ENCODE measurements at places on chromosomes 1 and 21. TPM values are rescaled to one million over a fixed set of nuclear protein-coding genes. Genes with fewer than 3 reads are reported as not detected.

DNA sequence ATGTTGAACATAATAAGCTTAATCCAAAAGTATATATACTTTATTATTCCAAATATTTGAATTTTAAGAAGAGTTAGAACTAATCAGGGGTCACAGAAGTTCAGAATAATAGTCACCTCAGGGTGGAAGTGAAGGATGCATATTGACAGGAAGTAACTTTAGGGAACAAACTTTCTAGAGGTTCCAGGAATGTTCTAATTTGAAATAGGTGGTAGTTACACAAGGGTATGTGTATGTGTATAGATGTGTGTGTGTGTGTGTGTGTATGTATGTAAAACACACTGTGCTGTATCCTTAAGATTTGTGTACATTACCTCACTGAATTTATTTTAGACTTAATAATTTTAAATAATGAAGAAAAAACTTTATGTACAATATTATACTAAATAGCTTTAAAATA lies 110.4 kb downstream of the ACBD6 start:
- peaks cover 8% of the 10 kb centered on the region for H3K4me1 ChIP-seq
- H3K4me3 ChIP-seq: no peak overlapping the region
- H3K36me3 ChIP-seq: peaks cover 52% of the 10 kb centered on the region
- no peaks in the 10 kb centered on the region for H3K27me3 ChIP-seq
- H3K27ac ChIP-seq: no peak overlapping the region

GRCh38 chr1:145425436-145426029 lies at the start of gene NBPF20:
Gene NBPF20 (minus strand): TSS chr1:145425603. CDS start chr1:145405272, 20,331 bp downstream.
- peak within 1 kb of the TSS; percentile 79 for H3K4me3 ChIP-seq
- H3K27ac ChIP-seq: peak within 1 kb of the TSS; percentile 1
- H3K4me1 ChIP-seq: peaks cover 8% of the 10 kb centered on the region
- peaks cover 43% of the 10 kb centered on the region for H3K27me3 ChIP-seq
- peaks cover 16% of the 10 kb centered on the region for H3K36me3 ChIP-seq

AXDND1 gene
- total RNA-seq: not detected

DNA sequence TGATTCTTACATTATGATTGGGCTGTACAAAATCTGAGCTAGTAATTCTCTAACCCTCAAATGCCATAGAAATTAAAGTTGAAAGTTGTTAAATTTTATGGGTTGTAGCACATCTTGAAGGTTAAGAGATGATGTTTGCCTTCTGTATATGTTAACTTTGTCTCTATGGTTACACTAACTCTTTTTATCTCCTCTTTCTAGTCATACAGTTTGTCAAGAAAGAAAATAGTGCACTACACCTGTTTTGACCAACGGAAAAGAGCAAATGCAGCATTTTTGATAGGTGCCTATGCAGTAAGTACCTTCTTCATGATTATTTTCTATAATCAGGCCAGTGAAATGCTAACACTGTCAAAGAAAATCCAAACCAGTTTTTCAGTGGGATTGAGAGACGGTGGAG lies 38.2 kb downstream of the CDC14A start:
- no peak overlapping the region for H3K27ac ChIP-seq
- no peak overlapping the region for H3K4me3 ChIP-seq
- H3K4me1 ChIP-seq: peaks cover 68% of the 10 kb centered on the region

- H3K27ac ChIP-seq: no peak overlapping the region
- DNase-seq: no peak
These were observed 263.8 kb downstream of the PTPRC start for GRCh38 chr1:198902655-198903054.

DNA sequence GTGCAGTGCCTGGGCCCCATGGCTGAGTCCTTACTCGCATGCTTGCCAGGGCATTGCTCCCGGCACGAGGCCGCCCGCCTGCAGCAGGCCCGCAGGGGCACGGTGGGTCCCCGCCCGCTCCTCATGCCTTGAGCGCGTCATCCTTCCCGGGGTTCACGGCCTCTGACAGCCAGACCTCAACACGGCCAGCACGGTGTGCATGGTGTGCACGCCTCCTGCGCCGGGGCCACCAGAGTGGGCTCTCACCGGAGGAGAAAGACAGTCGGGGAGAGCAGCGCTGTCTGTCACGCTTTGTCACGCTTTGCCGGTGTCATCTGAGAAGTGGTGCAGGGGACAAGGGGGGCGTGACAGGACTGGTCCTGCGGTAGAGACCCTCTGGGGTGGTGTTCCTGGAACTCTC lies 11.9 kb upstream of the COL18A1 start:
- H3K4me3 ChIP-seq: no peak overlapping the region
- no peaks in the 10 kb centered on the region for H3K4me1 ChIP-seq
- DNase-seq: no peak
- H3K27me3 ChIP-seq: peaks cover 25% of the 10 kb centered on the region
- no peak overlapping the region for H3K27ac ChIP-seq

GRCh38 chr1:47405697-47406096 lies 10.4 kb upstream of the FOXE3 start:
- no peaks in the 10 kb centered on the region for H3K4me1 ChIP-seq
- H3K36me3 ChIP-seq: no peaks in the 10 kb centered on the region
- H3K27ac ChIP-seq: no peak overlapping the region
- DNase-seq: no peak
- H3K27me3 ChIP-seq: peaks cover 27% of the 10 kb centered on the region
- H3K4me3 ChIP-seq: no peak overlapping the region

RUNX3 gene
- 246 TPM for total RNA-seq

SLC1A7 gene
- total RNA-seq: not detected

SEC22B gene
- total RNA-seq: 23.8 TPM

Data from activated CD8-positive, alpha-beta memory T cell treated with anti-CD3 and anti-CD28 coated beads, Interleukin-2, amount 10 ng/mL, durations not matched to agents 7 days and 5 days (primary cell).